Endothelial cell (in vitro differentiated cells): ENCODE measurements at places on chromosomes 12 and 14.

GRCh38 chr12:106580671-106581508, 1.9 kb upstream of the RFX4 start:
- peak; percentile 6 for DNase-seq

DNA sequence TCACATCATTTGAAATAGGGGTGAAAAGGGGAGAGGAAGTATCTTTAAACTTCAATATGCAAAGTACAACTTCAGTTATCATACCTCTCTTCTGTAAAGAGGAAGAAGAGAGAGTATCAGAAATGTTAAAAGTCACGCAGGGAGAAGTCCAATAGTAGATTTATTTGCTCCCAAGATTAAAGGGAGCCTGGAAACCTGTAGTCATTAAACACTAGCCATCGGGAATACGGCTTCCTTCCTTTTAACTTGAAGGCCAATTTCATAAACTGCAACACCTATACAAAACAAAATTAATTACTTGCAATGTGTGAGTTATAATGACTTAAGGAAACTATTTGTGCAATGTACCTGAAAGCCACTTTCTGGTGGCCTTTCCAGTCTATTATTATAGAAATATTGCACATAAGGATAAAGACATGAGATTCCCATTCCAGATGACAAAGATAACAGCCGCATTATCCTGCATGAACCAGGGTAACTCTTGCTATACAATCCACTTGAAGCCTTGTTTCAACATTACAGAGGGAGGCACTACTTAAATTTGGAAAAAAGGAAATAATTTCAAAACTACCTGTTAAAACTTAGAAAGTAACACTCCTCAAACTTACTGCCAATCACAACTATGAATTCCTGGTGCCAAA, 4.6 kb downstream of the BTG1 start:
- no peak for DNase-seq

DNA sequence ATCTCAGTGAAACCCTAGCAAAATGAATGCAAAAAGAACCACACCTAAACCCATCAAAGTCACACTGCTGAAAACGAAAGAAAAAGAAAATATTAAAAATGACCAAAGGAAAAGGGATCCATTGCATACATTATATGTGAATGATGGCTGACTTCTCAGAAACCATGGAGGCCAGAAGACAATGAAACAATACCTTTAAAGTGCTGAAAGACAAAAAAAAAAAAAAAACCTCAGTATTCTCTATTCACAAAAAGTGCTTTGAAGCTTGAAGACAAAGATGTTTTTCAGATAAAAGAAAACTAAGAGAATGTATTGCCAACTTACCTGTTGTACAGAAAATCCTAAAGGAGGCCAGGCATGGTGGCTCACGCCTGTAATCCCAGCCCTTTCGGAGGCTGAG, 4.5 kb upstream of the EVL start:
- no peak for DNase-seq

DNA sequence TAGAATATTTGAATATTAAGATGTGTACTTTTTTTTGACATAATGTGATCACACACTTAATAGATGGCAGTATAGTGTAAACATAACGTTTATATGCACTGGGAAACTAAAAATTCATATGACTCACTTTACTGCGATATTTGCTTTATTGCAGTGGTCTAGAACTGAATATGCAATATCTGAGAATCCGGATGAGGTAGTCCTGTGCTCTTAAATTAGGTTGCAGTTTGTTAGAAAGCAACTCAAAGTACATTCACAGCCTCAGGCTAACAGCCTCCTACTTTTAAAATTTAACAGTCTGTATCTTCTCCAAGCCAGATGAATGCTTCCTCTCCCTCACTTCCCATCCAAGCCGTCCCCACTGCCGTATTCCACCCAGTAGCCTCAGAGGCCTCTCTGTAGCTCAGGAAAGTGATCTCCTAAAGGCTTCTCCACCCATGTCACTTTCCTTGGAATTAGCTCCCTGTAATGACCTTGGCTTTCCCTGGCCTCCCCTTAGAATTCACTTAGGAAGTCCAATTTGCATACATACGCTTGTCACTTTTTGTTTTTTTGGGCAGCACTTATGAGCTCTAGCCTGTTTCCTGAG, 43.7 kb downstream of the TESPA1 start:
- DNase-seq = no peak

DNA sequence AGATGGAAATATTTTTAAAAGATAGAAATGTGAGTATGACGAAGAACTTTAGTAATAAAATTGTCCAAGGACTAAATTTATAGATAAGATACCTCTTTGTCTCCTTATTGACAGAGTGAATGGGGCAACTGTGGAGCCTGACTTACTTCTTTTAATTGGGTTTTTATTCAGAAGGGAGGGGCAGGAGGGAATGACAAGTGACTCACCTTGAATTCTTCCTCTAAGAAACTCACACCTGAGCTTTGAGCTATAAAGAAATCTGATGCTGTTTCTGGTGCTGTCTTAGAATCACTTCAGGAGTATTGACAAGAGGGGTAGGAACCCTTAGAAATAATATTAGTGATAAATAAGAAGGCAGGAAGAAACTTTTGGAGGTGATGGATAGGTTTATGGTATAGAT, 951 bp downstream of the NR1H4 start:
- no peak for DNase-seq

DNA sequence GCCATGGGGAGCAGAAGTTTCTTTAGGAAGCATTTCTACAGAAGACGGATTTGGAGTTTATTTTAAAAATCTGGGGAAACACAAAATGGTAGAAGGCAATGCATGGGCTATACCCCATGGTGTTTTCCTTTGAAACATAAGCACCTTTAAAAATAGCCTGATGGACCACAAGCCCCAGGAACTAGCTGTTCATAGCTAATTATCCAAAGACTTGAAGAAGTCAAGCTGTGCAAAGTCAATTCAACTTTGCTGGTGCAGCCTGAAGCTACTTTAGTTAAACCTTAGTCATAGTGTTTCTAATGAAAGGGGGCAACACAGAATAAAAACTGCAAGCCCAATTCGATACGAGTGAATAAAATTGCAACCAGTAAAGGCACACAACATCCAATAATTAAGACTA, 732.5 kb downstream of the GALC start:
- no peak for DNase-seq

DNA sequence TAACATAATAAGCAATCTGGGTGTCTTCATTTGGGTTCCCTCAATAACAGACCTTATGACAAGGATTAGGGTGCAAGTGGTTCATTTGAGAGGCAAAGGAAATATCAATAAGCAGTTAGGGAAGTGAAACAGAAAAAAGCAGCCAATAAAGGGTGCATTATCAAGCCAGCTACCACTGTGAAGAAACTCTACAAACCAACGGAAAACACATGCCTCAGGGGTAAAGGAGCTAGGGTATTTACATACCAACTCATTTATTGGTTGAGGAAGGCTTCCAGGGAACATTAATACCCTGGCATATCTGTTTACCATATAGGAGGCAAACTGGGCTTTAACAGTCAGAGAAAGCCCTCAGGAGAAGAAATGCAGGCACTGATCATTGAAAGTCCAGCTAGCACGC, 22.7 kb upstream of the IFNG-AS1 start:
- DNase-seq = no peak

DNA sequence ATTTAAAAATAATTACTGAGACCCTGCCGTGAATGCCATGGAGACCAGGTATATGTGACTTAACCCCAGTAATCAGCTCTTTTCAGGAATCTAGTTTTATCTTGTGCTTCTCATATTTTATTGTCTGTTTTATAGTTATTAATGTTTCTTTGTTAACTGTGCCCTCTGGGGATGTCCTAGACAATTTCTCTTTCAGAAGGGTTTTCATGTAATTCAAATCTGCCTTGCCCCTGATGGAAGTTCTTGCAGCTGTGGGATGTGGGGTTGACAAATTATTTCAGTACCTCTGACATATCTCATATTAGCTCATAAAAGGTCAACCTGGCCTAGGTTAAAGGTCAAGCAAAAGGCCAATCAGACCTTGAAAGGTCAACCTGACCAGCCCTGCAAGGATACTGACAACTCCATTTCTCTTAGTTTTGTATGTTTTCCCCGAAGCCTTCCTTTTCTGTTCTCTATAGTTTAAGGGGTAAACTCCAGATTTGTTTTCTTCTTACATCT, 182.3 kb downstream of the SLC41A2 start:
- no peak for DNase-seq

DNA sequence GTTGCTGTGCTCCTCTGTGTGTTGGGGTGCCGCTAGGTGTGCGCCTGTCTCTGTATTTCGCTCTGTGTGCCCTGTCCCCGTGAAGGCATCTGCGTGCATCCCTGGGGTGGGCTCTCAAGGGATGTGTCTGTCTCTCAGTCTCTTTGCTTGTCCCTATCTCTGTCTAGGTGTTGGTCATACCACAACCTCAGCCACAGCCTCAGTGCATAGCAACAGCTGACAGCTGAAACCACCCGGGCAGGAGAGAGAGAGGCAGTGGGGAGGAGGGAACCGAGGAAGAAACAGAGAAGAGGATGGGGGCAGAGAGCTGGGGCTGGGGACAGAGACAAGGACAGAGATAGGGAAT, 953 bp upstream of the NXPH4 start:
- DNase-seq = no peak

DNA sequence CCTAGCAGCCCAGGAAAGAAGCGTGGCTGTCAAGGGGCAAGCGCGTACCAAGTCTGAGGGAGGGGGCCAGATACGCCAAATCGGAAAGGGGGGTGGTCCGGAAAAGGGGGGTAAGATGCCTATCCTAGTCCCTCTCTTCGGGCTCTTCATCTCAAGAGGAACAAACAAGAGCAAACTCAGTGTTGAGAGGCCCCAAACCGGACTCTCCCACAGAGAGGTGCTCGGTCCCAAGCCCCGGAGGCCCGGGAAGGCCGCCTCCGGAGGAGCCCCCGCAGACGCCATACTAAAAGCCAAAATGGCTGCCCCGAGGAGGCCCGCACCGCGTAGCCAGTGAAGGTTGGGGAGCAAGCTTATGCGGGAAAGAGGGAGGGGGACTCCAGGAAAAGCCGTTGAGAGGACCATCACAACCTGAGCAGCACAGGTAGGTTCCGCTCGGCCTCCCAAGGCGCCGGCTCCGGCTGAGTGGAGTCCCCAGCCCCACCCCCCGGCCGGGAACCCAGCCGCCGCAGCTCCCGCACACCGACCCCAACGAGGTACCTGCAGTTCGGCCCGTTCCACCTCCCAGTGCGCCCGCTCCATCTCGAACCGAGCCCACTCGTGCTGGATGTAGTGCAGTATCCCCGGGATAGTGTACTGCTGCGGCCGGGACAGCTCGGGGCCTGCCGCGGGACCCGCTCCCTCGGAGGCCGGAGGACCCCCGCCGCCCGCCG, at the start of gene AP4S1:
AP4S1 (plus strand) TSS at position 283 of the 710 bp plus-strand sequence. CDS start 40,548 bp downstream, outside the sequence.
- DNase-seq = peak; percentile 53

DNA sequence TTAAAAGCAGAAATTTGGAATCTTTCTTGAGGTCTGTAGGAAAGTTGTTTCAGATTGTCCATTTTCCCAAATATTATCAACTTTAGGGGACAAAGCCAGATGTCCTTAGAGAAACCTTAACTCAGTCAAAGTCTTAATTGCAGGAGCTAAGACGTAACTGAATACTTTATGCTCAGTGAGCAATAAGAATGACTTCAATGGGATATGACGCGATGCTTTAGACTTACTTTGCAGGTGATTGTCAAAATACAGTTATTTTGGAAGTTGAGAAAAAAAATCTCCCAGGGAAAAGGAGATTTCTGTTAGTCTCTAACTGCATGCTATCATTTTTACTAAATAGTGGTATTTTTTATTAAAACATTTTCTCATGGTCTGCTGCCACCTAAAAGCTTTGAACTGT, 750.9 kb upstream of the STXBP6 start:
- DNase-seq = no peak

- DNase-seq = no peak
Measured at GRCh38 chr14:72608391-72609204, 285.3 kb downstream of the DPF3 start.

- no peak for DNase-seq
Measured at GRCh38 chr14:68473794-68474193, 319.1 kb downstream of the ZFP36L1 start.

- peak; percentile 70 for DNase-seq
Measured at GRCh38 chr12:47837190-47838171, 17.8 kb upstream of the HDAC7 start.

DNA sequence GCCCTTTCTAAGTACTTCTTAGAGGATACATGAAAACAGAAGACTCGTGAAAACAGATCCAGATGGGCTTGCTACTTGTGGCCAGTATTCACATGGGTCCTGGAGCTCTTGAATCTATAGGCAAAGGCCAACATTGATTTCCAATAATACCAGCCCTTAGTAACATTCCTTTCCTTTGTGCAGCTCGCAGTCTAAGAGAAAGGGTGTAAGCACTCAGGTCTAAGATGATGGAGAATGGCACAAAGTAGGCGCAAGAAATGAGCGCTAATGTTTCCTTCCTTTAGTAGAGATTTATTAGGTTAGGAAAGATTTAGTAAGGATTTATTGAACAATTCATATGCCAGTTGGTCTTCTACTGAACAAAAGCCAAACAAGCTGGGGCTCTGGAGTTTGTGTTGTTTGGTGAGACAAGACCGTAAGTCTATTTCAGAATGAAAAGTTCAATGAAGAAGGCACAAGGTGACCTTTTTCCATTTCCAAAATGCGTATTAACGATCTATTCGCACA, 525 bp downstream of the RNU6-8 start:
- peak; percentile 5 for DNase-seq

- no peak for DNase-seq
Measured at GRCh38 chr14:51644217-51644933, 7.3 kb upstream of the FRMD6 start.

GRCh38 chr12:123657211-123657610, 13.7 kb upstream of the TCTN2 start:
- DNase-seq = no peak

- DNase-seq = no peak
Measured at GRCh38 chr14:99120526-99121318, 151.3 kb downstream of the BCL11B start.

DNA sequence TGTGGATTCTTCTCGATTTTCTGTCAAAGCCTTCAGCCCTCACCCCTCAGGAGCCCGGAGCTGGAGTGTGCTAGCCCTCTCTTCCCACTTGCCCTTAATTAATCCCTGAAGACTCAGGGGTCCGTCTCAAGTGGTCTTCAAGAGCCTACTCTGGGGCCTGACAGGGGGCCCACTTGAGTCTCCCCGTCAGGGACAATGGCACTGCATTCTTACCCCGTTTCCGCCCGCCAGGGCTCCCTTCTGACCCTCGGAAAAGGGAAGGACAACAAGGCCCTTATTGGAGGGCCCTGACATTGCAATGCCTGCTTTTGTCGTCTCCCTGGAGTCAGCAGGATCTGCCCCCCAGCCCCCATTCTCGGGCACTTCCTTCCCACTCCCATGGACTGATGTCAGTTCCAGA, 34.4 kb downstream of the TBX3 start:
- no peak for DNase-seq

DNA sequence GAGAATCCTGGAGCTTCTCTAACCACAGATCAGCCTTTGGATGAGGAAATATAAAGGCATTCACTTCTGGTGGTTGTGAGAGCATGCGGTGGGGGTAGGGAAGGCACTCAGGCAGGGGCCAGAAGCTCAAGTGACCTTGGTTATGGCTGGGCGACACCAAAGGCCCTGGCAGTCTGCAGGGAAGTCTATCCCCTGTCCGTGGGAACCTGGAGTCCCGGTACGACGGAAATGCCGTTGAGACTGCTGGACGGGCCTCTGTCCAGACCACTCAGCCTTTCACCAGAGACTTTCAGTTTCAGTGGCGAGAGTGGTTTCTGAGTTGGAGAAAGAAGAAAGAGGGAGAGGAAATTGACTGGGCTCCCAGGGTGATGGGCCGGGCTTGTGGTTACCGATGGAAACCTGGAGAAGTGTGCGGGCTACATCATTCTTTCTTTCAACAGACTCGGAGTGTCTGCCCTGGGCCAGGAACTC, 20.9 kb downstream of the ISCA2 start:
- no peak for DNase-seq
